ENCODE measurements at places on chromosomes 11 and 22.

- DNase-seq = no peak
These were observed 26.0 kb upstream of the HORMAD2 start for GRCh38 chr22:30054067-30054763.

GRCh38 chr11:113494021-113494420 lies 18.8 kb upstream of the DRD2 start:
- DNase-seq = no peak

GRCh38 chr11:66868726-66869566 lies 12.1 kb downstream of the LRFN4 start:
- DNase-seq = no peak

- DNase-seq = no peak
These were observed 166.3 kb downstream of the TMEM135 start for GRCh38 chr11:87203907-87204602.

Measured in NCI-H2171 (cell line).